ENCODE measurements at places on chromosomes 1 and 21. TPM values are rescaled to one million over a fixed set of nuclear protein-coding genes. Genes with fewer than 3 reads are reported as not detected.

DNA sequence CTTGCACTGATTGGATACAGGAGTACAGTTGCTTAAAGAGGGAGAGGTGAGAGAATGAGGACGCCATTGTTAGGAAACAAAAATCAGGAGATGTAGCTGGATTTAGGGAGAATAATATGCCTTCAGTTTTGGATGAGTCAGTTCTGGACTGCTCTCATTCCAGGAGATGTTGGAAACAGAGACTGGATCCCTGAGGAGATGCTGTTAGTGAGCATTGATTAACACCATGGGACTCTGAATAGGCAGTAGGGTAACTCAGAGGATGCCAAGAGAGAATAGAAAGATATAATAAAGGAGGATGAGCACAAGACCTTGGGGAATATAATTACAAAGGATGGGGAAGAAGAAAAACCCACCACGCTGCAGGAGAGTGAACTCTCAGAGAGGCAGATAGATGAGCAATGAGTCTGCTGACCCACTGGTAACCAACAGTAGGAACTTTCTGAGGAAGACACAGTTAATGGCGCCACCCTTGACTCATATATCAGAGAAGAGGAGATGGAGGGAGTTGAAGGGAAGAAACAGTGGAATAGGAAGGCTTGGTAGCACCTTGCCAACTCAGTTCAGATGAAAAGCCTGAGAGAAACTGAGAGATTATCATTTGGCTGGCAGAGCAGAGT is 10.5 kb downstream of the KCNJ15 start:
- DNase-seq, result no peak

BTG2 gene
- total RNA-seq, result 18.1 TPM

SPOCD1 gene
- 0.56 TPM for total RNA-seq

MPZ gene
- total RNA-seq, result 51.3 TPM
